Sigmoid colon (tissue), 7 donors: ENCODE measurements at places on chromosomes 16 and 17. TPM values are rescaled to one million over a fixed set of nuclear protein-coding genes. Genes with fewer than 3 reads are reported as not detected.
A peak's percentile ranks its signal among the peaks of the same experiment; 100 is the strongest.

- DNase-seq = no peak
These were observed 31.9 kb downstream of the MYO18A start for GRCh38 chr17:29148257-29148789.

DNA sequence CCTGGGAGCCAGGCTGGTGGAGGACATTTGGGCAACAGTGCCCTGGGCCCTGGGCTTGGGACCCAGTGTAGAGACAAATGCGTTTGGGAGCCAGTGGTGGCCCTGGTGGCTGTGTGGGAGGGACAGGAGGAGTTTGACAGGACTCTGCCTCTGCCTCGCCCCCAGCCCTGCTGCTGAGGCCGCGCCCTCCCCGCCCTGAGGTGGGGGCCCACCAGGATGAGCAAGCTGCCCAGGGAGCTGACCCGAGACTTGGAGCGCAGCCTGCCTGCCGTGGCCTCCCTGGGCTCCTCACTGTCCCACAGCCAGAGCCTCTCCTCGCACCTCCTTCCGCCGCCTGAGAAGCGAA lies 11.9 kb upstream of the TCAP start:
- no peak for DNase-seq

GRCh38 chr17:42310787-42311215 lies 22.5 kb downstream of the STAT5A start:
- DNase-seq = no peak

DNA sequence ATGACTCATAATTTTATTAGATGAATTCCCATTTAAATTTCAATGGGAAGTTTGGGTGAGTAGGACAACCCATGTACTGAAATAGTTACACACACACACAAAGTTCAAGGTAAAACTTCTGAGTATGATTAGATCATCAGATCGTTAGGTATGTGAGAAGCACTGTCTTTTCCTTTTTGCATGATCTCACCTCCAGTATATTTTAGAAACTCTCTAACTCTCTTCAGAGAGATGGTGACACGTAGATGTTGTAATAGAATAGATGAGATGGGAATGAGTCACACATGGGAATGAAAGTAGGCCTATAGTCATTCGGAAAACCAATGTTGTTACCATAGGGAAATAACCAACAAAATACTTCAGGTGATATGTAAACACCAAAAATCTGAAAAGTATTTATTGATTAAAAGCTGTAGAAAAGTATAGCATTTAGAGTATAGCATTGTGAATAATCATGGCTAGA lies 22.2 kb downstream of the KRT23 start:
- DNase-seq = no peak

C16orf92 gene
- not detected for total RNA-seq

- no peak for DNase-seq
These were observed 55.6 kb downstream of the COTL1 start for GRCh38 chr16:84562174-84562815.

- DNase-seq = no peak
These were observed 157.0 kb downstream of the C16orf95 start for GRCh38 chr16:87160234-87160636.

- DNase-seq = no peak
These were observed 4.0 kb downstream of the LYRM1 start for GRCh38 chr16:20904507-20905081.

GRCh38 chr17:2797637-2798036 lies 1.4 kb downstream of the RAP1GAP2 start:
- no peak for DNase-seq

TLCD3A gene
- total RNA-seq = 3.8 TPM

GRCh38 chr16:25875956-25876598 lies 184.3 kb downstream of the HS3ST4 start:
- no peak for DNase-seq

DNA sequence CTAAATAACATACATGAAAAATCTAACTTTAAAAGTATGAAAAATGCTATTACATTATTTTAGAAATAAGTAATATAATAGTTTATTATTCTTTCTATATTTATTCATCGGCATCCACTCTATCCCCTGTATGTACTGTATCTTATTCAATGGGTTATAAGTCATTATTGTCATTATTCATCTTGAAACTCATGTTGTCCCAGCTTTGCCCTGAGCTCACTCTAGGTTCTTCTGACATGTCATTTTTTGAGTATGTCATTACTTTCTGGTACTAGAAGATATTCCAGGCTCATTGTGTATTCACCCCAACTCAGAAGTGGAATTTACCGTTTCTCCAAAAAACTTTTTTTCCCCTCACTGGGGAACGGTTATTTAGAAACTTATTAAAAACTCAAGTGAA lies 53.0 kb upstream of the MNT start:
- DNase-seq = no peak

DHX40 gene
- 53.2 TPM for total RNA-seq

- no peak for DNase-seq
These were observed 8.7 kb downstream of the USB1 start for GRCh38 chr16:58009856-58010416.

PRPSAP2 gene
- 30.7 TPM for total RNA-seq

GRCh38 chr16:56583351-56584168 lies 5.8 kb upstream of the MT3 start:
- no peak for DNase-seq

C17orf78 gene
- not detected for total RNA-seq

DNA sequence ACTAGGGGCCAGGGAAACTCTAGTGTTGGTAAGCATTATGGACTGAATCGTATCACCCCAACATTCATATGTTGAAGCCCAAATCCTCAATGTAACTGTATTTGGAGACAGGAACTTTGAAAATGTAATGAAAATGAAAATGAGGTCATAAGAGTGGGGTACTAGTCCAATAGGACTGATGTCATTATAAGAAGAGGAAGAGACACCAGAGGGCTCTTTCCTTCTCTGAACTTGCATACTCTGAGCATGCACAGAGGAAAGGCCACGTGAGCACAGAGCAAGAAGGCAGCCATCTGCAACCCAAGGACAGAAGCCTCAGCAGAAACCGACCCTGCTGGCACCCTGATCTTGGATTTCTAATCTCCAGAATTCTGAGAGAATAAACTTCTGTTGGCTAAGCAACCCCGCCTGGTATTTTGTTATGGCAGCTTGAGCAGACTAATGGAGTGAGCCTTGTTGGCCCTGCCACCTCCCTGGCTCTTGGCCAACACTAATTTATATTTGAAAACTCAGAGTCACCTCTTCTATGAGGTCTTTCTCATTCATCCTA lies 273.4 kb downstream of the NTN1 start:
- DNase-seq = no peak

DNA sequence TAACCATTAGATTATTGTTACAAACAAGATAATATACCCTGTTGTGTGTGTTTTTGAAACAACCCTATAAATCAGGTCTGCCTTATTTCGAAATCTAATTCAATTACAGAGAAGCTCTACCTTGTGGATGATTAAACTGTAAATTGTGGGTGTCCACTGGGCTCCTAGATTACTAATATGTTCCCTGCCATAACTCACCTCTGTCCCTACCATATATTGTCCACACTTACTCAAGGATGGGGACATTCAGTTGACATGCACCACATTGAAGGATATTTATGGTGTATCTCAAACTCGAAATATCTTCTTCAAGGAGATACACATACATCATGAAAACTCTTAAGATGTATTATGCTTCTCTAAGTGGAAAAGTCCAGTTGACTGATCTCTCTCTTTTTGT lies 617.6 kb upstream of the EEF2KMT start:
- no peak for DNase-seq

DNA sequence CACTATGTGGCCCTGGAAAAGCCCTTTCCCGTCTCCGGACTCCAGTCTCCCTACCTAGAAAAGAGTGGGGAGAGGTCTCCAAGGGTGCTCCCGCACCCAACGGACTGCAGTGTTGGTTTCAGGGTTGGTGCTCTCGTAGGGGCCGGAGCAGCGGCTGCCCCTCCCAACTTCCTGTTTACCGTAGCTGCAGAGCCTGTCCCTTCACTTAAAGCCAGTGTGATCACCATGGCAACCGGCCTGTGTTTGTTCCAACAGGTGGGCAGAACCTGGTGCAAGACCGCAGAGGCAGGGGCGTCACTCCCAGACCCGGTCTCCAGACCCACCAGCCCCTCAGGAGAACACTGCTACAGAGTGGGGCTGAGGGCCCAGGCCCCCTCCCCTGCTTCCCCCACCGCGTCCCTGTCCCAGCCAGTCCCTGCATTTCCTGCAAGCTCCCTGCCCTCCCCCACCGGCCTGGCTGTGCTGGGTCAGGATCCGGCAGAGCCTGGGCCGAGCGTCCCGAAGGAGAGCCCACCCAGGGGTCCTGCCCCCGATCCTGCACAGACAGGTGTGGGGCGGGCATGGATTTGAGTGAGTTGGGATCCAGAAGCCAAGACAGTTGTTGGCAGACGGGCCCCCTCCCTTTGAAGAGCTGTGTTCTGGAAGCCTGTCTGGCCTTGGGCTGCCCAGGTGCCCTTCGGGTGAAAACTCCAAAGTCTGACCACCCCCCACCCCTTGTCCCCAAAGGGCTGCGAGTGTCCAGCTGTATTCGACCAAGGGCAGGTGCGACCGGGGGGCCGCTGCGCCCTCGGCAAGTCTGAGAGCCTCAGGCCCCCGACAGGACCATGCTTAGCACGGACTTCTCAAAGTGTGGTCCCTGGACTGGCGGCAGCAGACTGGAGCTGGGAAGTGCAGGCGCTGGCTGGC lies 1.5 kb upstream of the BAIAP3 start:
- DNase-seq = peak; percentile 86

DNA sequence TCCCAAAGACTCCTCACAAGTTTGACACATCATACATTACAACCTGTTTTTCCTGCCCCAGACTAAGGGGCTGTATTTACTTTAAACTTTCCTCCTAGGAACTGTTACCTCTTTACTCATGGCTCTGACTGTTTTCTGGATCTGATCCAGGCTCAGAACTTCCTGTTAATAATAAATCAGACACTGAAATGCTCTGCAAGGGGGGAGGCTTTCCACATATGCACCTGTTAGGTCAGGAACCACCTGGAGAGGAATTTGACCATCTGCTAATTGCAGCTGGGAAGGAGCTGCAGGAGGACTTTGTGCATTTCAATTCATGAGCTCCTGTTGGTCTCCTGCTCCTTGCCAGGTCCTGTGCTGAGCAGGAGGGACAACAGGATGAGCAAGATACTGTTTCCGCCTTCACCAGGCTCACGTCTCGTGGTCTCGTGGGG lies 476.9 kb upstream of the CDH5 start:
- DNase-seq = no peak

- DNase-seq = no peak
These were observed 104.6 kb downstream of the PRKCA start for GRCh38 chr17:66406701-66407644.

SPNS1 gene
- 30.5 TPM for total RNA-seq

GRCh38 chr17:71580220-71580619 lies 540.6 kb upstream of the SOX9 start:
- DNase-seq = no peak

CHMP6 gene
- total RNA-seq = 15.7 TPM

DNA sequence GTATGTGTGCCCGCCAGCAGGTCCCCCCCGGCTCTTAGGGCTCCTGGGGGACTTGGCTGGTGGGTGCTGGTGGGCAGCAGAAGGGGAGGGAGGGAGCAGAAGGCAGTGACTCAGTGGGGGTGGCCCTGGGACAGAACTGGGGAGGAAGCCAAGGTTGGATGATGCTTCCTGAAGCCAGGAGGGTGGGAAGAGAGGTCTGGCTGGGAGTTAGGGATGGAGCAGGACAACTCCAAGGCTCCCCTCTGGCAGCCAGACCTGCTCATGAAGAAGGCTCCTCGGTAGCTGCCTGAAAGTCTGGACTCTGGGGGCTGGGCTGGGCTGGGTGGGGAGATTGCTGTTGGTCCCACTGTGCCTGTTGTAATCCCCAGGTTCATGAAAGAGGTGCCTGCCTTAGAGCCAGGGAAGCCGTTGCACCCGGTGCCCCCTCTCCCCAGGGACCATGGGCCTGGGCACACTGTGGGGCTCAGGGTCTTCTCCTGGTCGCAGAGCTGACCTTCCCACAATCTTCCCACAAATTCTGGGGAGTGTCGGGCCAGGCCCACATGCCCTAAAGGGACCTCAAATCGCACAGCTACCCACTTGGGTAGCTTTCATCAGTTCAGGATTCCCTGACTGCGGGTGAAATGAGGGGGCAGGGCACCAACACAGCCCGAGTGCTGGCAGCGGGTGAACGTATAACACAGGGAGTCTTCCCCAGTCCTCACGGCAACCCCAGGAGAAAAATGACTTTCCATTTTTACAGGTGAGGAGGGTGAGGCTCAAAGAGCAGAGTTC lies 1.1 kb upstream of the PLEKHG4 start:
- no peak for DNase-seq

TMED6 gene
- total RNA-seq = not detected
